Right renal pelvis (tissue), 4 donors: ENCODE measurements at places on chromosomes 7 and 10. TPM values are rescaled to one million over a fixed set of nuclear protein-coding genes. Genes with fewer than 3 reads are reported as not detected.

- DNase-seq, result no peak
These were observed 246.4 kb downstream of the EMX2 start for GRCh38 chr10:117788911-117789310.

NRAP gene
- polyA plus RNA-seq, result not detected

GRCh38 chr10:123998197-123999141, 94.9 kb downstream of the CHST15 start:
- no peak for DNase-seq

CCDC201 gene
- not detected for polyA plus RNA-seq

DNA sequence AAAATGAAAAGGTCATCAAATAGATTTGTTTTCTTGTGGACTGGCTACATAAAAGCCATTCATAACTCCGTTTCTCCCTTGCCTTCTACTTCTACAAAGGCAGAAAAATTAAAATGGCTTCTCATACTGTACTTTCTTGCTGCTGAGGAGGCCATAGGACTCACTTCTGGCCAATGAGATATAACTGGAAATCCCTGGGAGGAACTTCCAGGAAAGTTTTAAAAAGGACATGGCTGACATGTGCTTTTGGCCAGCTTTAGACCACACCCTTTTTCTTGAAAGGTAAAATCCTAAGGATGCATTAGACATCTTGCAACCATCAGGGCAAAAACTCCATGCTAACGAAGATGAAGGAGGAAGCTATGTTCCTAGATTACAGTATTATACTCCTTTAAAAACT, 58.5 kb downstream of the PDZD8 start:
- no peak for DNase-seq
